ENCODE measurements at places on chromosomes 3 and 15.

- DNase-seq = no peak
Observed at GRCh38 chr3:184230603-184231528, 1.5 kb downstream of the VWA5B2 start.

- no peak for DNase-seq
Observed at GRCh38 chr3:25229586-25229985, 198.5 kb upstream of the RARB start.

DNA sequence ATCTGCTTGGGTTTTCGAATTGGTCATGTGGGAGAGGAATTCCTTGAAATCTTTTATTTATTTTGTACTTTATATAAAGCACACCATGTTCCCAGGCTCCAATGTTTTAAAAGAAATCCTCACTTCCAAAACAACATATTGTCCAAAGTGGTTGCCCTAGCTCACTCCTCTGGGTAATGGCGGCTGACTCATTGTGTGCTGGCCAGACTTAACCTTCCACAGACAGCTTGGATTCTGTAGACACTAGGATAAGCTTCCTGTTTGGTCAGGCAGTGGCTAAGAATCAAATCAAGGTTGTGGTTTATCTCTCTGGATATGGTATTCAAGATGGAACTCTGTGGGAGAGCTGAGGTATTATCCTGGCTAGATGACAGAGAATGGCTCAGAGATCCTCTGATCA is 55.8 kb upstream of the FAM98B start:
- peak; percentile 87 for DNase-seq

- DNase-seq = peak; percentile 58
Observed at GRCh38 chr3:65729555-65729954, 309.2 kb downstream of the MAGI1 start.

DNA sequence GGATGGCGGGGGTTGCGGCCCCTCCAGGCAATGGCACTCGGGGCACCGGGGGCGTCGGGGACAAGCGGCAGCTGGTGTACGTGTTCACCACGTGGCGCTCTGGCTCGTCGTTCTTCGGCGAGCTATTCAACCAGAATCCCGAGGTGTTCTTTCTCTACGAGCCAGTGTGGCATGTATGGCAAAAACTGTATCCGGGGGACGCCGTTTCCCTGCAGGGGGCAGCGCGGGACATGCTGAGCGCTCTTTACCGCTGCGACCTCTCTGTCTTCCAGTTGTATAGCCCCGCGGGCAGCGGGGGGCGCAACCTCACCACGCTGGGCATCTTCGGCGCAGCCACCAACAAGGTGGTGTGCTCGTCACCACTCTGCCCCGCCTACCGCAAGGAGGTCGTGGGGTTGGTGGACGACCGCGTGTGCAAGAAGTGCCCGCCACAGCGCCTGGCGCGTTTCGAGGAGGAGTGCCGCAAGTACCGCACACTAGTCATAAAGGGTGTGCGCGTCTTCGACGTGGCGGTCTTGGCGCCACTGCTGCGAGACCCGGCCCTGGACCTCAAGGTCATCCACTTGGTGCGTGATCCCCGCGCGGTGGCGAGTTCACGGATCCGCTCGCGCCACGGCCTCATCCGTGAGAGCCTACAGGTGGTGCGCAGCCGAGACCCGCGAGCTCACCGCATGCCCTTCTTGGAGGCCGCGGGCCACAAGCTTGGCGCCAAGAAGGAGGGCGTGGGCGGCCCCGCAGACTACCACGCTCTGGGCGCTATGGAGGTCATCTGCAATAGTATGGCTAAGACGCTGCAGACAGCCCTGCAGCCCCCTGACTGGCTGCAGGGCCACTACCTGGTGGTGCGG is 1.9 kb downstream of the CHST2 start:
- DNase-seq = peak; percentile 40

- DNase-seq = no peak
Observed at GRCh38 chr3:1103525-1103924, 10.7 kb downstream of the CNTN6 start.

DNA sequence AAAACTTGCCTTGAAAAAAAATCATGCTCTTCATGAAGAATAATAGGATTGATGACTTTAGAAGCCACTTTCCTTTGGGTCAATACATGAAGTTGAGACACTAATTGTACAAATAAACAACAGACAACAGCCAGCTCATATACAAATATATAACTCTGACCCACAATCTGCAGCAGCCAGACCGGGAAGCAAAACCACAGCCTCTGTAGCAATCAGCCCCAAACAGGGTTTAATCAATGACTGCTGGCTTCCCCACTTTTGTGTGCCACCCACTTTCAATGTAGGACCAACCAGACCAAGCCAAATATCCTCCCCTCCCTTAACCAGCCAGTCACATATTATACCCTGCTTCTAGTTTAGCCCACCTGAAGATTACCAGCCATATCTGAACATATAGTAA is 39.0 kb downstream of the IFT57 start:
- no peak for DNase-seq

GRCh38 chr15:86445579-86446252 is 366.0 kb downstream of the AGBL1 start:
- no peak for DNase-seq

- no peak for DNase-seq
Observed at GRCh38 chr15:88982946-88983342, 69.8 kb upstream of the MFGE8 start.

- no peak for DNase-seq
Observed at GRCh38 chr3:98567666-98568270, 25.6 kb downstream of the CPOX start.

DNA sequence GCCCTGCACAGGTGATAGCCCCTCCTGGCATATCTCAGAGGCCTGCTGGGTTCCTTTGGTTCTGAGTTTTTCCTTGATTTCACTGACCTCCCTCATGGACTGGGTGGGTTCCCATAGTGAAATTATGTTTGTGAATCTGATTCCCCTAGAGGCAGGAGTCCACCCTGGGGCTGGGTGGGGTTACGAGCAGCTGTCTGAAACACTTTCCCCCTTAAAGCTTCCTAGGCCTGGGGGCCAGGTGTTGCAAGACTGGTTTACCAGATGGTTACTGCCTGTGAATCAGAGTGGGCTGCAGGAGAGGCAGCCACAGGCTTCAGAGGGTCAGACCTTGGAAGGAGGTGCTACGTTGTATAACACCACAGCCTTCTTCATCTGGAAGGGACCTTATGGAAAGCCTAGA is 34.3 kb downstream of the IL20RB start:
- no peak for DNase-seq

DNA sequence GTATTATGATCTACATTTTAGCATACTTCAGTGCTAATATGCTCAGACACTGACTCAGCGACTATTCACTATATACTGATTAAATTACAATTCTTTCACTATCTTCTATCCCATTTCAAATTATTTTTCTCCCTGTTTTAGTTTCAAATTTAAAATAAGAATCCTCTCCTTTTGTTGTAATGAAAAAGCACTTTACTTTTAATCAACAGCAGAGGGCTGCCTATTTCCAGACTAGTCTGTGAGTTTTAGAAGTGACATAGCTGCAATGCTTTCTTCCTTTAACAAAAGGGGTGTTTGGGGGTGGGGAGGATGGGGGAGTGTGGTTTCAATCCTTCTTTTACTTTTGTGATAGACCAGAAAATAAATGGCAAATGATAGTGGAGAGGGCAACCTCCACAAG is 2.4 kb downstream of the NEDD4 start:
- no peak for DNase-seq

DNA sequence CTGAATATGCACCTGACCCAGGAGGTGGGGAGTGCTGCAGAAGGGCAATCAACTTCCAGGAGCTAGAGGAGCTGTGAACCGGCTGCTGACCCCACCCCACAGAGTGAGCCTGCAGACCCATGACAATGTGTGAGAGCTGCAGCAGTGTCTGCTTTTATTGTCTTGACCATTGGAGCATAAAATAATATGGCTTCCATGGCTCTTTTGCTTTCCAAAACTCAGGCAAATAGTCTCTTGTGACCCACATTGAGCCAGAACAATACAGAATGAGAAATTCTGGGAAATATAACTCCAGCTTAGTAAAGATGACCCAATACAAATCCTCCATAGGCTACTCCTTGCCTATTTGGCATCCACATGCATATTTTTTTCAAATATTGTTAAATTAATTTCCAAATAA is 309.6 kb downstream of the PYDC2 start:
- DNase-seq = no peak

DNA sequence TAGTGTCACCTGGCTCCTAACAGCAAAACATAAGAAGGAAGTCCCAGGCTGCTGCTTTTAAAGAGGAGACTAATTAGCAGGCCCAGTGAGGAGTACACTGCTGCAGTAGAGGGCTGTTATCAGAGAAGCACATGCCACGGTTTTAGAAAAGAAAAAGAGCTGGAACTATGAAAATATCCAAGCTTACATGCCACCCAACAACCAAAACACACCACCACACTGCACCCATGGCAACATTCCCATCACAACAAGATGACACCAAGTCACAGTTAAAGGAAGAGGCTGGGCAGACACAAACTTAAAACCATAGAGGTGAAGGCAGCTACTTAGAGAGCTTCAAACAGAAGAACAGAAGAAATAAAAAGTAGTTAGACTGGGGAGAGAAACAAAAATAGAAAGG is 37.0 kb downstream of the NPTN start:
- DNase-seq = peak; percentile 24

DNA sequence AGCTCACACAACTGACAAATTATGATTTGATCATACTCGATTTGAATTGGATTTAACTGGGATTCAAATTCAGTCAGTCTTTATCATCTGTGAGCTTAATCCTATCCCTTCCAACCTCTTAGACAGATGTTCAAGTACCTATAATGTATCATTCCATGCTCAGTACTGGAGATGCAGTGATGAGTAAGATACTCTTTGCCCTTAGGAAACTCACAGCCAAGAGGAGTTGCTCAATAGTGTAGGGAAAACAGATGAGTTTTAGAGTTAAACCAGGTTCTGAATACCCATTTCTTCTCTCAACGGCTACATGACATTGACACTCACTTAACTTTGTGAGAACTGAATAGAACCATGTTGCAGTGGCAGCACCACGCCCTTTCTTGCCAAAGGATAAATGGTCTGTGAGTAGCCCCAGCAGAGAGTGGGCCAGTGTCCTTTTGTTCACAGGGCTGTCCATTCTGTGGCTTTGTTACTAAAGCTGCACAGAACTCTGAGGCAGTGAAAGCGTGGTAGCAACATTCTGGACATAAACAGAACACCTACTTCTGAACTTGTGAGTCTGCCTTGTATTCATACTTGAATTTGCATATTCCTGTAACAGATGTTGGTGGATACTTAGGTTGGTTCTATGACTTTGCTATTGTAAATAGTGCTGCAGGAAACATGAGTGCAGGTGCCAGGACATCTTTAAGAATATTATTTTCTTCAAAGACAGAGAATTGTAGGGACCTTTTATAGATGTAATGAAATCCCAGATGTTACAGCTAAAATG is 91.6 kb downstream of the RASA2 start:
- DNase-seq = peak; percentile 11

- DNase-seq = no peak
Observed at GRCh38 chr3:46900007-46900292, 22.4 kb downstream of the PTH1R start.

- DNase-seq = no peak
Observed at GRCh38 chr3:171980578-171981270, 58.7 kb upstream of the FNDC3B start.

DNA sequence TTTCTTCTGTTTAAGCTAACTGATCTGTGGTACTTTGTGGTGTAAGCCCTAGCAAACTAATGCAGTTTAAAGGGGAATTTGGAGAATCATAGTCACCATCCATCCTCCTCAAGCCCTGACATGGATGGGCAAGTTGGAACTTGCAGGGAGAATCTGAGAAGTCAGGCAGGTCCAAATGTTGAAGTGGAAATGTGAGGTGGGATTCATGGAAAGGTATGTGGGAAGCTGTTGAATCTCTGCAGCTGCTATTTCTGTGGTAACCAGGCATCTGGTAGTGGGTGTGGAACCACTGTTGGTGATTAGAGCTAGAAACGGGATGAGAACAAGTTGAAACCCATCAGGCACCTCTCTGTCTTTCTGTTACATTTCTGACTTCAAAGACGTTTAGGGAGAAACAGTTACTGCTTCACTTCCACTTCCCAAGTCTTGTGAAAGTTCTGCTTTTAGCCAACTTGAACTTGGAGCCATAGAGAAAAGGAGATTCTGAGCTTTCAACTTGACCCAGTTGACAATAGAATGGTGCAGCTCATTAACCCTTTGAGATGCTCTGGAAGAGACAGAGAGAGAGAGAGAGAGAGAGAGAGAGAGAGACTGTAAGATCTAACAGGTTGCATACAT is 38.1 kb upstream of the NMNAT3 start:
- no peak for DNase-seq

DNA sequence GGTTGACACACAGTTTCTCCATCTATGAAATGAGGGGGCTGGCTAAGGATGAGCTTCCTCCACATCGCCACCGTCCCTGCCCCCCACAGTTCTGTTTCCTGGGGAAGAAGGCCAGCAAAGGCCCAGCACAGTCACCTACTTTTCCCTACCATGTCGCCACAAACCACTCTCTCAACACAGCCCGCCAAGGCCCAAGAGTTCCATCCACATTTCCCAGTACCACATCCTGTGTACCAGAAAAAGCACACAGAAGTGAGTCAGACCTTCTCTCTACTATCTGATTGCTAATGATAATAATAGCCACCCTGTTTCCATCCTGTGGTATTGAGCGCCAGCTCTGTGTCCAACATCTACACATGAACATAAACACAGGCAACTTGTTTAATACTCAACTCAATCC is 30.3 kb upstream of the C15orf39 start:
- DNase-seq = peak; percentile 59

DNA sequence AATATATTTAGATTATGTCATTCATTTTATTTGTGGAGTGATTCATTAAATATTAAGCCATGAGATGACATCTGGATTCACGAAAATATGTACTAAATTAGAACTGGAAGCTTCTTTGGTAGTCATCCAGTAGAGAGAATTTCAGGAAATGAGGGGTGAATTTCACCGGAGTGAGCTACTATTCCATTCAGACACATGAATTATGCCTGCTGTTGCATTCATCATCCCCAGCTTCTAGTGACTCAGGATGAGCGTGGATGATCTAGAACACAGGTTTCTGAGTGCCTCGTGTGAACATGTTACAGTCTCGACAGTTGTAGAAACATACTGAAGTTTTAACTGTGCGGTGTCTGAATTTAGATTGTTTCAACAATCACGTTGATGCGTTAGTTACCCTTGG is 42.9 kb upstream of the GABRG3 start:
- peak; percentile 10 for DNase-seq

DNA sequence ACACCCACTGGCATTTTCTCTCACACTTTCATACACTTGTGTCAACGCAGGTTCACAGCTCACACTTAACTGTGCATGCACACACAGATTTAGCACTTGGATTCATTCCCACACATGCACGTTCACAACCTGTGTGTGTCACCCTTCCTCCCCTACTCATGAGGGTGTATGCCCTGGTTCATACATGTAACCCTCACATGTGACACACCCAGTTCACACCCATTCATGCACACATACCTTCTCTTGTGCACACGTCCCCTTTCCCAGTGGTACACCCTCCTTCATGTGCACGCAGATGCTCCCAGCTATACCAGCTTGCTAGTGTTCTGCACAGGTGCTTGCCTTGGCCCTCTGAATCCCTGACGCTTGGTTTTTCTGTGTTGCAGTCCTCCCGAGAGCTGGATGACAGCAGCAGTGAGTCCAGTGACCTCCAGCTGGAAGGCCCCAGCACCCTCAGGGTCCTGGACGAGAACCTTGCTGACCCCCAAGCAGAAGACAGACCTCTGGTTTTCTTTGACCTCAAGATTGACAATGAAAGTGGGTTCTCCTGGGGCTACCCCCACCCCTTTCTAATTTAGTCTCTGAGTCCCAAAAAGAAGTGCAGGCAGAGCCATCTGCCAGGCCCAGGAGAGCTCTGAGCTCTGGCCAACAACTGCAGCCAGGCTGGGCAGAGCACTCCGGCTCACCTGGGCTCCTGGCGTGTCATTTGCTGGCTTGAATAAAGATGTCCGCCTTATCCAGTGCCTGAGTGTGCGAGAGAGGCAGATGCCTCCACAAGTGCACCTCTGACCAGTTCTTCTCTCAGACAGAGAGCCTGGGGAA is 39.5 kb downstream of the GOLGA6A start:
- DNase-seq = no peak
